ENCODE measurements at places on chromosomes 12 and 14.
A peak's percentile ranks its signal among the peaks of the same experiment; 100 is the strongest.

- DNase-seq: no peak
Observed at GRCh38 chr12:132572801-132573760, 37.3 kb downstream of the LRCOL1 start.

GRCh38 chr14:77183896-77184295, 2.3 kb downstream of the TMEM63C start:
- no peak for DNase-seq

GRCh38 chr12:114625294-114625851, 58.6 kb downstream of the TBX3 start:
- peak; percentile 2 for DNase-seq

- DNase-seq: no peak
Observed at GRCh38 chr12:91177381-91177780, 5.2 kb downstream of the DCN start.

- no peak for DNase-seq
Observed at GRCh38 chr12:124386661-124387527, 92.0 kb downstream of the RFLNA start.

DNA sequence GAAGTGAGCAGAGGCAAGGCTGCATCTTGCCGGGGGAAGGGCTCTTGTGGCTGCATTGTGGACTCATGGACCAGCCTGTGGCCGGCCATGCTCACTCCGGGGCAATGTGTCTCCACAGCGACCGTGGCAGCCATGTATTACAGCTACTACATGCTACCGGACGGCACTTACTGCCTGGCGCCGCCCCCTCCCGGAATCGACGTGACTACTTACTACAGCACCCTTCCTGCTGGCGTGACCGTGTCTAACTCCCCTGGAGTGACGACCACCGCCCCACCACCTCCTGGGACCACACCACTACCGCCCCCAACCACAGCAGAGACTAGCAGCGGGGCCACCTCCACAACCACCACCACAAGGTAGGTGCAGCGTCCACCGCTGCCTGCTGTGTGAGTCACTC, 42.1 kb downstream of the SFSWAP start:
- DNase-seq: no peak

- DNase-seq: no peak
Observed at GRCh38 chr12:113610698-113611097, 139.0 kb upstream of the LHX5 start.

GRCh38 chr12:79706676-79707075, 15.9 kb upstream of the PAWR start:
- no peak for DNase-seq

DNA sequence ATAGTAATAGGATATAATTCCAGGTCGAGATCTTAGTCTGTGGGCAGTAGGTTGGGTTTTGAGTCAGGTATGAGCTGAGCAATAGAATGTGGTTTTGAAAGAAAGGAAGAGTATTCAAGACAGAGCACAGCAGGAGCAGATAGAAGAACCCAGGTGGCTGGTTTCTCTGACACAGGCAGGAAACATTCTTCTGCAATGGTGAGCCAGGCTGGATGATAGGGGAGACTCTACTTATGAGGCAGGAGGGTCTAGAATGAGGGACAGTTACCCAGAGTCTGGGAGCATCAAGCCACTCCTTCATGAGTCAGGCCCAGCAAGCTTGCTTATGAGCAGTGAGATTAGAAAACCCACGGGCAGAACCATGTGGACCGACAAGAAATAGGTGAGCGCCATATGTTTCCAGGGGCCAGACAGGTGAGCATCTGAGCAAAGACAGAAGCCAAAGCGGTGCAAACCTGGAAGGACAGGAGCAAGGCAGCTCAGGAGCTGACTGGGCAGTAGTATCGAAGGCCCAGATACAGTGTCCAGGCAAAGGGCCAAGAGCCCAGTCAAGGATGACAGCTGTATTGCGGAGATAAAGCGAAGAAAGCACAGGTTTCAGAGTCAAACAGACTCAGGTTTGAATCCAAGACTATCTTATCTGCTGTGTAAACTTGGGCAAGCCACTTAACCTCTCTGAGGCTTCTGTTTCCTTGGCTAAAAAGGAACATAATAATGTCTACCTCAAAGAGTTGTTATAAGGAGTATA, 22.5 kb upstream of the PCNX1 start:
- no peak for DNase-seq

DNA sequence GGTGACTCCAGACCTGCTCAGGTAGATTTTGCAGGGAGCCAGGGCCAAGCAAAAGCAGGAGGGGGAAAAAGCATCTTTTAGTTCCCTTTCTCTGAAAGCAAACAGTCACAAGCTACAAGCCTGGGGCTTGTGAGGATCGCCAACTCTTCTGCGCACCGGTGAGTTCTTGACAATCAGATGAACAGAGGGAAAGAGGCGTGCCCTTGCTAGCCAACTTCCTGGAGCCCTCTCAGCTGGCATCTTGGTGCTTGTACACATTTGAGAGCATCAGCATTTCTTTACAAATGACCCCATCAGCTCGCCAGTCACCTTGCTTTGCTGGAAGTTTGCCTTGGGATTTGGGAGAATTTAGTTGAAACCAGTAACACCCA, 55.5 kb downstream of the ZNF664 start:
- no peak for DNase-seq

DNA sequence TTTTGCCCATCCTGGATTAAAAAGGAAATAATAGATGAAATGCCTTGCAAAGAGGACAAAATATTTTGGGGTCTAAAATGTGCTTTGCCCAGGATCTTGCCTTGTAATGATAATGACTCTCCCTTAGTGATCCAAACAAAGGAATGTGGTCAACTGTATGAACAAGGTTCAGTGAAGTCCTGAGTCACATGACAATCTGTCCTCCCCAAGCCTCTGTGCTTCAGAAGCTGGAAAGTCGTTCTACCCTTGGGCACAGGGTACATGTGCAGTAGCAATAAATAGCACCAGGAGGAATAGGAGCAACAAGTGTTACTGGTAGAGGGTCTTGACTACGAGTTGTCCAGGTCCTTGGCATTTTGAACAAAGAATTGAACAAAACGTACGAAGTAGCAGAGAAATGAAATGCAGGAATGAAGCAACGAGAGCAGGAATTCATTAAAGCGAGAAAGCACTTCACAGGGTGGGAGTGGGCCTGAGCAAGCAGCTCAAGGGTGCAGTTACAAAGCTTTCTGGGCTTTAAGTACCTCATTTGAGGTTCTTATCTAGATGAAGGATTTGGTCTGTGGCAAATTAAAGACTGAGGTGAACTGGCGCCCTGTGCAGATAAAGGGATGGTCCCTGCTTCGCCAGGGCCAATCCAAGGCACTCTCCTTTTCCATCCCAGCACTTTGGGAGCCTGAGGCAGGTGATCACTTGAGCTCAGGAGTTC, 65.8 kb downstream of the RESF1 start:
- DNase-seq: no peak
